ENCODE measurements at places on chromosomes 1 and 21.

DNA sequence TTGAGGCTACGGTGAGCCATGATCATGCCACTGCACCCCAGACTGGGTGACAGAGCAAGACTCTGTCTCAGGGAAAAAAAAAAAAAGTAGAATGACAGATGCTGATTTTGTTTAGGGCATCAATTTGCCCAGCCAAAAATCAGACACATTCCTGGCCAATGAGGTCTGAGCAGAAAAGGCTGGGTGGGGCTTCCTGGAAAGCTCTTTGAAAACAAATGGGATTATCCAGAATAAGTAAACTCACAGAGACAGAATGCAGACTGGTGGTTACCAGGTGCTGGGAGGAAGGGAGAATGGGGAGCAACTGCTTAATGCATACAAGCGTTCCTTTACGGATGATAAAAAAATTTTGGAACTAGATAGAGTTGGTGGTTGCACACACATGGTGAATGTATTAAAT is 10.1 kb upstream of the CITED4 start:
- DNase-seq = no peak

DNA sequence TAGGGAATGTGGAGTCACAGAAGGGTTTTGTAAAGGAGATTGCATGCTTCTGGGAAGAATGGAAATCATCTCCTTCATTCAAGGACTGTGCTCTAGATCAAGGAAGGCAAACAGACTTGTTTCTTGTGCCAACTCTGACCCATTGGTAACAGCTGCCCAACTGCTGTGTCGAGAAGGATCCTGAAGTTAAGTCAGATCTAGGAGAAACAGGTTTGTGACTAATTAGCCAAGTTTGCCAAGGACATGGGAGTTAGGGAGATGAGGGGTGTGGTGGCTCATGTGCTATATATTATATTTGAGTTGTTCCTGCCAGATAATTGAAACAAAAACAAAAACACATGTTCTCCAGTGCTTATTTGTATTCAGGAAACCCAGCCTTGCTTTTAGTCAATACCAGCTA is 251.2 kb upstream of the USP24 start:
- DNase-seq = no peak

DNA sequence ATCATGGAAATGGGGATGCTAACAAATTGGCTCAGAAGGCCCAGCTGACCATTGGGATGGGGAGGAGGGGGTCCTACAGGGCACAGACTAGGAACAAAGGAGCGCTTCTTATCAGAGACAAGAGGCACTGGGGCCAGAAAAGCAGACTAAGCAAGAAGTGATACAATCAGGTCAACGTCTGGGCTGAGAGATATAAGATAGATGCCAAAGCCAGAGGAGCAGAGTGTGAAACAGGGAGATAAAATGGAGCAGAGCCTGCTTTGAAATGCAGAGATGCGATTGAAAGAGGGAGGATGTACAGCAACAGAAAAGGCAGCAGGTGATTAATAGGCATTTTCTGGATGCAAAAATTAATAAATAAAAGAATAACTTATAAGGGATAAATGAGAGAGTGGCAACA is 127.5 kb upstream of the SAMSN1 start:
- DNase-seq = no peak

DNA sequence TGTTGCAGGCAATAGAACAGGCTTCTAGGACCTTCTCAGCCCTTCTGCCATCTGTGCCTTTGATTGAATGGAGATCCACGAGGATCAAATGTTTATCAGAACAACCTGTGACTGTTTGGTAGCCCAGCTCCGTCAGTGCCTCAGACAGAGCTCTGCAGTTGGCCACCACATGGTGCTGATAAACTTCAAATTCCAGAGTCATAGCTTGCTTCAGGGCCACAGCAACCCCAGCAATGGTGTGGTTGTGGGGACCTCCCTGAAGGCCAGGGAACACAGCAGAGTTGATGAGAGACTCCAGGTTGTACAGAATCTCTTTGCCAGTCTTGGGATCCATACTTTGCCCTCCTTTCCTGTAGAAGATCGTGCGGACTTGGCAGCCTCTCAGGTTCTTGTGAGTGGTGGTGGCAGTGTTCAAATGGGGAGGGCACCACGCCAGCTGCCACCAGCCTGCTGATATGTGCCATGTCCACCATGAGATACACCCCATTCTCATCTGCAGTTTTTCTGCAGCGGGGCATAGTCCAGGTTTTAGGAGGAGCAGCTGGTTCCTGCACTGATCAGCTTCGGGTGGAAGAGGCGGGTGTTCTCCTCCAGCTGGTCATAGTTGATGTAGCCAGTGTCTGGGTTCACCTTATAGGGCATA is 82.9 kb upstream of the ARTN start:
- DNase-seq = no peak

GRCh38 chr1:180501865-180502360 is 464 bp downstream of the ACBD6 start:
- peak; percentile 46 for DNase-seq

- DNase-seq = no peak
Measured at GRCh38 chr1:54127594-54128300, 25.1 kb downstream of the CDCP2 start.

DNA sequence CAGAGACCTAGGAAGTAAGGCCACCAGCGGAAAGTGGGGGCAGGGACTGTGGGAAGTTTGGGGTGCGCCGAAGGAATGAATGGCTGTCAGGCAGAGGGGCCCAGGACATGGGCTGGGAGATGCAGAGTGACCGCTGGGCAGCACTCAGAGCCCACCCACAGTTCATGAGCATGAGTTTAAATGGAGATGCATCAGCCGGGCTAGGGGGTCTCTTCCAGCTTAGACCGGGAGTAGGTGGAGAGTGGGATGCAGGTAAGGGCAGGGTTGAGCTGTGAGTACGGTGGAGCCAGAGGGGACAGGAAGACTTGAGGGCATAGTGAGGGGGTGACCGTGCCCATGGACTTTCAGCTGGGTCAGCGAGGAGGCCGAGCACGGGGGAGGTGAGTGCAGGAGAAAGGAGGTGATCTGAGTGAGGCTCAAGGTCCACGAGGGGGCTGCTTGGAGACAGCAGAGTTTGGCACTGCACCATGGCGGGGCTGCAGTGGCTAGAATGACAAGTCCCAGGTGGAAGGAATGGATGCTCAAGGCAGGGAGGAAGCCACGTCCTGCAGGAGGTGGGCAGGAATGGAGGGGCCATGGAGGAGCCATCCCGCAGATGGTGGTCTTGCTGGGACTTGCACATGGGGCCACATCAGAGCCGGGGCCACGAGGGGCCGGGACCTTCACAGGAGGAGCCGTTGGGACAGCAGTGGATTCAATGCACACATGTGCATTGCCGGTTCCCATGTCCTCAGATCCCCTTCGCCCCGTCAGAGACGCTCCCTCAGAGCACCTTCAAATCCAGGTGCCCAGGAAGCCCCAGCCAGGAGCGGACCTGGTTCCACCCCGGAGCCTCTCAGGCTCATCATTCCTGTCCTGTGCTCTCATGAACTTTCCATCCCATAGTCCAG is 34.9 kb downstream of the UBASH3A start:
- DNase-seq = no peak

DNA sequence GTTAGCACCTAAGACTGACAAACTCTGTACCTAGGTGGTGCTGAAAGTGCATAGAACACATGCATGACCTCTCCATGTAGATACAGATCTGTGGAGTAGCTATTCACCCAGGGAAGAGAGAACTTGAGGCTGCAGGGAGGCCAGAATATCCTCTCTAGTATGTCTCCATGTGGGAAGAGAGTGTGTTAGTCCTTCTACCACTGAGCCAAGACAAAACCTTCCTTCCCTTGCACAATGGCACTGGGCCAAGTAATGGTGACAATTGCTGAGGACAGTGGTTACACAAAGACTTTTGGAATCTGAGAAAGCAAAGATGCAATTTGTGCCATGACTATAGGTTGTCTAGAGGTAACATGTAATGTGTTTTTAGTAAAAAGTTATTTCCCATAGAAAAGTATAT is 52.3 kb downstream of the C1orf198 start:
- DNase-seq = no peak

Data from NCI-H2081 treated with DMSO at 0.1 percent for 48 hours (cell line).